ENCODE measurements at places on chromosomes 2 and 18.
A peak's percentile ranks its signal among the peaks of the same experiment; 100 is the strongest.

GRCh38 chr2:102294802-102295489 lies 16.4 kb upstream of the IL1RL1 start:
- H3K4me1 ChIP-seq = peaks cover 50% of the 10 kb centered on the region
- H3K36me3 ChIP-seq = no peaks in the 10 kb centered on the region
- H3K4me3 ChIP-seq = no peak overlapping the region
- H3K27ac ChIP-seq = no peak overlapping the region
- no peak for DNase-seq

DNA sequence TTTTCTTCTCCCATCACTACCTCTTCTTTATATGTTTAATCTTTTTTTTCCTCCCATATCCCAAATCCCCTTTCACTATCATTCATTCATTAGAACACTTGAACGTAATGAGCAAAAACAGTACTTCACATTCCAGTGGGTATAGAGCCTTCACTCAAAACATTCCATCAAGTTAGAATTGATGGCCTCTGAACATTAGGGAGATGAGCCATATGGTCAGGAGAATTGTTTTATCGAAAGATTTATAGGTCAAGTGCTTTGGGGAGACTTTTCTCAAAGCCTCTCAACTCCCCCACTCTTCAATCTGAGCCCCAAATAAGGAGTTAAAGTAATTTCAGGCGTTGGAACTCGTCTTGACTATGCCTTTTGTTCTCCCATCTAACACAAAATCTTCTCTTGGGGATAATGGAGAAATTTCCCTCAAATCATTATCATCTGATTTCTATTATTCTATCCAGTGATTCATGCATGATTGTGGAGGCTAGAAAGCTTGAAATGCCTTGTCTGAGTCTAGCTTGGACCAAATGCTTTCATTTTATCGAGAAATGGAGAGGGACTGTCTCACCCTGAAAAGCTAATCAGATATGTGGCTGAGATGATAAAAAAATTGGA lies 79.2 kb downstream of the KIAA2012 start:
- H3K27me3 ChIP-seq = peaks cover 19% of the 10 kb centered on the region
- DNase-seq = no peak
- no peaks in the 10 kb centered on the region for H3K4me1 ChIP-seq
- no peak overlapping the region for H3K4me3 ChIP-seq

DNA sequence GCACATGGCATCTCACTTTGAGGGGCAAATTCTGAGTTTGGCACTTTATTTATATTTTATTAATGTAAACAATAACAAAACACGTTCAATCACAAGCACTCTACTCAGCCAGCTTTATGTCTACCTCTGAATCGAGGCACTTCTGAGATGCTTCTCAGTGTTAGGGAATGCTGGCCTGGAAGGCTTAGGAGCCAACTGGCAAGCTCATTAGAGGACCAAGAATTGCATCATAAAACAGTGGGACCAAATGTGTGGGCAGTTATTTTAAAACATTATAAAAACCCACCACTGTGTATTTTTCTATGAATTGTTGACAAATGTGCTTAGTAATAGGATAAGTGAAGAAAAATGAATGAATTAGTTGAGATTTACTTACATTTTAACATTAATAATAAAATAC lies 46.8 kb upstream of the SMIM21 start:
- DNase-seq = no peak
- H3K4me1 ChIP-seq = no peaks in the 10 kb centered on the region
- no peaks in the 10 kb centered on the region for H3K36me3 ChIP-seq
- no peak overlapping the region for H3K27ac ChIP-seq

DNA sequence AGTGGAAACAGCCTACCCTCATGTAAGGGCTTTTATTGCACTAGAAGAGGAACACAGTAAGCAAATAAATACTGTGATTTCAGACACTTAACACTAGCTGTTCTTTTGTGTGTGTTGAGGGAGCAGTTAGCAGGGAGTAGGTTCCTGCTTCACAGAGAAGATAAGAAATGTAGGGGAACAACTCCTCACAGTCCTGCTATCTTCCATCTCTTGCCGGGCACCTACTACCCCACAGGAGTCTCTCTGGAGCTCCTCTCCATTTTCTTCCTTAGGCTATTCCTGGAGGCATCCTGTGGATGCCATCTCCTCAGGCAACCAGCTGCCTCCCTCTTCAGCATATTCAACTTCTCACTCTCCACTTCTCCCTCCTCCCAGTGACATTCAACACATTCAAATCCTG lies 145.0 kb downstream of the SRBD1 start:
- H3K27ac ChIP-seq = no peak overlapping the region
- H3K36me3 ChIP-seq = peaks cover 7% of the 10 kb centered on the region
- no peak overlapping the region for H3K4me3 ChIP-seq
- H3K27me3 ChIP-seq = no peaks in the 10 kb centered on the region
- no peaks in the 10 kb centered on the region for H3K4me1 ChIP-seq

GRCh38 chr2:10332402-10333246 lies 29.9 kb downstream of the HPCAL1 start:
- no peaks in the 10 kb centered on the region for H3K27me3 ChIP-seq
- peak overlapping the region; percentile 79 for H3K4me3 ChIP-seq
- H3K27ac ChIP-seq = peak overlapping the region; percentile 83
- peaks cover 29% of the 10 kb centered on the region for H3K36me3 ChIP-seq
- no peak for DNase-seq

GRCh38 chr18:55314615-55315237 lies 273.3 kb downstream of the TCF4 start:
- H3K36me3 ChIP-seq = no peaks in the 10 kb centered on the region
- no peak for DNase-seq
- H3K4me3 ChIP-seq = no peak overlapping the region

DNA sequence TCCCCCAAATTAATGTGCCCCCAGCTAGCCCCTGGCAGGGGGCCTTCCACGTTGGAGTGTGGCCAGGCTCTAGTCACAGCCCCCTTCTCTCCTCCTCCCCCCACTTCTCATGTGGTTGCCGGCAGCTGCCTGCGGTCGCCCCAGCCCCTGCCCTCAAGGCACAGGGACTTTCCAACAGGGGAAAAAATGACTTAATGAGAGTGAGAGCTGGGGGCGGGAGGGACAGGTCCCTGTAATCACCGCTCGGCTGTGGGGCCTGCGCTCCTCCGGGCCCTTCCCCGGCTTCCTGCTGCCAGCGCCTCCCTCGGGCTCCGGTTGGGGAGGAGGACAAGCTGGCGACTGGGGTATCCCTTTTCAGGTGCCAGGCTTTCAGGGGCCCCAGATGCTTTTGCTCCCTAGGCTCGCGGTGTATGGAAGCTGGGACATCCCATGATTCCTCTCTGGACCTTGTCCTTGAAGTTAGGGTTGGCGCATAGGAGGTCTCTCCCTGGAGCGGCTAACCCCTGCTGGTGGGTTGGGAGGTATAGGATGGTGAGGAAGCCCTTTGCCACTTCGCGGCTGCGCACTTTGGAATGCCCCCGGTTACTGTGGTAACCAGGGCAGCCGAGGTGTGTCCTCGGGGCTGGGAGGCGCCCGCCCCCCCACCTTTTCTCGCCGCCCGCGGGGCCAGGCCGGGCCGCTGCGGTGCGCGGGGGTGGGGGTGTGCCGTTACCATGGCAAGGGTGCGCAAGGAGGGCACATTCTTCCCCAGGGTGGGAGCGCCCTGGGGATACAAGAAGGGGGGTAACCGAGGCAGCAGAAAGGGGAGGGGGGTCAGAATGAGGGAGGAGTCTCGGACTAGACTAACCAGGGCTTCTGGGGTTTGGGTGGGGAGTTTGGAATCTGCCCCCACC lies 16.1 kb downstream of the WNT10A start:
- H3K27me3 ChIP-seq = peaks cover 64% of the 10 kb centered on the region
- peak; percentile 80 for DNase-seq
- no peak overlapping the region for H3K27ac ChIP-seq
- H3K36me3 ChIP-seq = no peaks in the 10 kb centered on the region

DNA sequence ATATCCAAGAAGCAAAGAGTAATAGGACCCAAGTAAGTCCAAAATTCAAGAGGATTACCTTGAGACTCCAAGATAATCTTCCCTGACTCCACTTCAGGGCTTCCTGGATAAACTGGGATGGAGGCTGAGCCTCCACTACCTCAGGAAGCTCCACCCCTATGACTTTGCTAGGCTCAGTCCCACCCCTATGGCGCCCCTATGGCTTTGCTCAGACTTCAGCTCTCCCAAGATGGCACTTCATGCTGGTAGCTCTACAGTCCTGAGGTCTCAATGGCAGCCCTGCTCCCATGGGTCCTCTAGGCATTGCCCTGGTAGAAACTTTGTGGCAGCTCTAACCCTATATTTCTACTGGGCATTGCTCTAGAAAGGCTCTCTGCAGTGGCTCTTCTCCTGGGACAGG lies 69.9 kb upstream of the CHAC2 start:
- no peak overlapping the region for H3K4me3 ChIP-seq
- no peak for DNase-seq
- H3K27ac ChIP-seq = no peak overlapping the region
- no peaks in the 10 kb centered on the region for H3K27me3 ChIP-seq
- peaks cover 34% of the 10 kb centered on the region for H3K36me3 ChIP-seq
- H3K4me1 ChIP-seq = no peaks in the 10 kb centered on the region

DNA sequence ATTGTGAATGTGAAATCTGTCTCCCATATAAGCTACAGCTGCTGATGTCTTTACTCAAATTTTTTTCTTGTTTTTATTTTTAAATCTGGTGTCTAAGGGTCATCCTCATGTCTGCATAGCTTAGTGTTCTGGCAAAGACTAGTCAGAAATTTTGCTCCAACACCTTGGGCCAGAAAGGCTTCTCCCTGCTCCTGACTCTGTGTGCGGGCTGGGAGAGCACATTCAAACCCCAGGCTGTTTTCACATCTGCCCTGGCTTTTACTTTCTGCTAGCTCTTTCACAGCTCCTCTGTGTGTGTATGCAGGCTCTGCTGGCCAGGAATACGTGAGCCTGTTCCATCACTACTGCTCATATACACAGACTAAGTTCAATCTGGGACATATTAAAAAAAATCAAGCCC lies 102.9 kb upstream of the RIOK3 start:
- no peak overlapping the region for H3K4me3 ChIP-seq
- no peak overlapping the region for H3K27ac ChIP-seq
- peaks cover 3% of the 10 kb centered on the region for H3K4me1 ChIP-seq
- DNase-seq = no peak
- no peaks in the 10 kb centered on the region for H3K27me3 ChIP-seq

- no peak overlapping the region for H3K27ac ChIP-seq
- no peaks in the 10 kb centered on the region for H3K27me3 ChIP-seq
- H3K36me3 ChIP-seq = peaks cover 23% of the 10 kb centered on the region
- H3K4me3 ChIP-seq = no peak overlapping the region
These were observed 10.4 kb downstream of the UBE2E3 start for GRCh38 chr2:180990794-180991193.

GRCh38 chr2:238561230-238561629 lies 134.5 kb downstream of the ASB1 start:
- H3K4me1 ChIP-seq = no peaks in the 10 kb centered on the region
- no peaks in the 10 kb centered on the region for H3K27me3 ChIP-seq
- H3K4me3 ChIP-seq = no peak overlapping the region
- H3K27ac ChIP-seq = no peak overlapping the region
- no peaks in the 10 kb centered on the region for H3K36me3 ChIP-seq
- no peak for DNase-seq

DNA sequence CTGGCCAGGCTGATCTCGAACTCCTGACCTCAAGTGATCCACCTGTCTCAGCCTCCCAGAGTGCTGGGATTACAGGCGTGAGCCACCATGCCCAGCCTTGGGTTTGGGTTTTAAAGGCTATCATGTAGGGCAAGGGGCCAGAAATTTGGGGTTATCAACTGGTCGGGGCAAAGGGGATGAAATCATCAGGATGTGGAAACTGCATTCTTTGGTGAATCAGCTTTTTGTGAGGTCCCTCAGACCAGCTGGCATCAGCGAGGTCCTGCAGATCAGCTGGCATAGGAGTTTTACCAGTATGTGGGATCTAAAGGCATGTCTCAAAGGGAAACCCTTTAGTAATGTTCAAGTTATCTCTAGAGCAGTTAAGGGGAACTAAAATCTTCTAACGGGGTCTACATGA lies 6.4 kb upstream of the GEMIN6 start:
- DNase-seq = no peak
- H3K36me3 ChIP-seq = no peaks in the 10 kb centered on the region
- H3K4me1 ChIP-seq = peaks cover 5% of the 10 kb centered on the region
- H3K4me3 ChIP-seq = no peak overlapping the region
- peaks cover 14% of the 10 kb centered on the region for H3K27me3 ChIP-seq
- H3K27ac ChIP-seq = no peak overlapping the region

- no peaks in the 10 kb centered on the region for H3K4me1 ChIP-seq
- no peaks in the 10 kb centered on the region for H3K27me3 ChIP-seq
- no peak for DNase-seq
- H3K27ac ChIP-seq = no peak overlapping the region
- peaks cover 12% of the 10 kb centered on the region for H3K36me3 ChIP-seq
These were observed 114.8 kb upstream of the CDC42EP3 start for GRCh38 chr2:37786191-37786698.

DNA sequence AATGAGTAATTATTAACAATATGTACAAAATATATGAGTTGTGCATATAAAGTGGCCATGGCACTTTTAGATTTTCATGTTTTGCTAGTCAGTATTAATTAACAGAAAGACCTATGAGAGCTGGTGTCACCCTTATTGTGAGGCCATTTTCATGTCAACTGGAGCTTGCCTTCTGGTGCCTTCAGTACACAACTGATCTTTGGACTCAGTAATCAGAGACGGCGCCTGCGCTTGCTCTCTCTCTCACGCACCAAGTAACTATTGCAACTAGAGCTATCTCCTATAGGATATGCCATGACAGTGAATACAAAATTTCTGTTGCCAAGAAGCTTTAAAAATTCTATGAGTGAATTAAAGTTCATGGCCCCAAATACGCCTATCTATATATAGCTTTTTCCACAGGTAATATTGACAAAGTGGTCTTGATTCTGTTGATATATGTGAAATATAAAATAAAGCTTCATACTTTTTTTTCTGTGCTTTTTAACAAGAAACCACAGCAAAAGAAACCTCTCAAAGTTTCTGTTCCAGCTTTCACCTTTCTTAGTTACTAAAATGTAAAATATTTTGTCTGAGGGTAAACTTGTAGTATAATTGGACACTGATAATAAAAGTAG lies 2.9 kb downstream of the SERTAD2 start:
- DNase-seq = no peak
- peaks cover 56% of the 10 kb centered on the region for H3K4me1 ChIP-seq
- H3K27me3 ChIP-seq = peaks cover 6% of the 10 kb centered on the region
- H3K4me3 ChIP-seq = no peak overlapping the region
- H3K36me3 ChIP-seq = peaks cover 4% of the 10 kb centered on the region
- no peak overlapping the region for H3K27ac ChIP-seq

DNA sequence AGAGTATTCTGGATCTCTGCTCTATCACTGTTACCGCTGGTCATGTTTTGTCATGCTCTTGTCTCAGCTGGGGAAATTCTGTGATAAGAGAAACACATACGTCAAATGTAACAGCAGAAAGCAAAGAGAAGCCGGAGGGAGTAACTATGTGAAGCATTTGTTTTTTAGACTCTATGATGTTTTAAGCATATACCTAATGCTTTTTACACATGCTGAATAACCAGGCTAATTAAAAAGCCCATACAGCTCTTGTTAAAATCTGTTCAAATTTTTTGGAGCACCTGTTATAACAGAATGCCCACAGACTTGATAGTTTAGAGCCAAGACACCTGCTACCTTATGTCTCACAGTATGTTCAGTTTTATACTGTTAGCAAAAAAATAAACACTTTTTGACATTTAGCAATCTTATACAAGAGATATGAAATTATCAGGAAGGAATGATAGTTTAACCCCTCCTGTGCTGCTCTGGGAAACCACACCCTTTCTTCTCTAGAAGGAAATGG lies 92.3 kb upstream of the TANK start:
- peaks cover 3% of the 10 kb centered on the region for H3K36me3 ChIP-seq
- peaks cover 2% of the 10 kb centered on the region for H3K27me3 ChIP-seq
- no peak overlapping the region for H3K4me3 ChIP-seq
- peaks cover 19% of the 10 kb centered on the region for H3K4me1 ChIP-seq
